ENCODE measurements at places on chromosomes 6 and 20.
A peak's percentile ranks its signal among the peaks of the same experiment; 100 is the strongest.

GRCh38 chr6:111772381-111772780 is 100.9 kb downstream of the FYN start:
- DNase-seq = no peak

- DNase-seq = no peak
Measured at GRCh38 chr6:132405143-132405915, 4.1 kb upstream of the MOXD1 start.

DNA sequence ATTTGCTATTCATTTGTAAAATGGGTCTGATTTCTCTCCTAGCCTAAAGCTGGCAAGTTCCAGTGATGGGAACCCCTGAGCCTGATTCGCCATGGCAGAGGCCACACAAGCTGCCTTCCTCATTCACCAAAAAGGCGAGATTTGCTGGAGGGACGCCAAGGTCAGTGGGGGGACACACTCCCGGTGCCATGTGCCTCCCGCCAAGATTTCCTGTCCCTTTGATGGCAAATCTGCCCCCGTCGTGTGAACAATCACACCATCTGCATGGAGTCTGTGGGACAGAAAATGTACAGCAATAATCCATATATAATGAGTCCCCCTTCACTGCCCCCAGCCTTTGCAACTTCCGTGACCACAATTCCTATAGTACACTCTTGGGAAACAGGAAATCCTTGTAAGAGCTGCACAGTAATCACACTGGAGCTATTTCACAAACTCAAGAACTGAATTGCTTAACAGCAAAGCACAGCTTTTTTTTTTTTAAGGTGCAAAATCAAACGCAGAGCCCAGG is 15.7 kb upstream of the IGF2R start:
- no peak for DNase-seq

GRCh38 chr6:89975366-89975765 is 81.1 kb downstream of the GJA10 start:
- no peak for DNase-seq

GRCh38 chr6:18431581-18431980 is 44.4 kb downstream of the RNF144B start:
- no peak for DNase-seq

DNA sequence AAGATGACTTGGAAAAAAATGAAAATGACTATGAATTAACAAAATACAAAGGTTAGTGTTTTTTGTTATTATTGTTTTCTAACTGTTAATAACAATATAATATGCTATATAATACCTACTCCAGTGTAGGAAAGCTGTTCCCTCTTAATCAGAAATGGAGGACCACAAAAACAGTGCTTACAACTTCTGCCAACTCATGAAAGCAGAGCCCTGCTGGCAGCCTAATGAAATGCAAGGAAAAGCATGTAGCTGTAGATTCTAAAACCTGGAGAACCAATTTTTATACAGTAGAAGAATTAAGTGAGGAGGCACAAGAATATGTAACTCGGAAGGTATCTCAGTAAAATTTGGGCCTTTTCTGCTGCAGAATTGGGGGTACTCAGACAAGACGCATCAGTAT is 29.4 kb downstream of the PHIP start:
- DNase-seq = no peak

- DNase-seq = no peak
Measured at GRCh38 chr20:35625584-35626385, 10.2 kb downstream of the SPAG4 start.

- DNase-seq = no peak
Measured at GRCh38 chr6:44238687-44239350, 8.1 kb upstream of the HSP90AB1 start.

DNA sequence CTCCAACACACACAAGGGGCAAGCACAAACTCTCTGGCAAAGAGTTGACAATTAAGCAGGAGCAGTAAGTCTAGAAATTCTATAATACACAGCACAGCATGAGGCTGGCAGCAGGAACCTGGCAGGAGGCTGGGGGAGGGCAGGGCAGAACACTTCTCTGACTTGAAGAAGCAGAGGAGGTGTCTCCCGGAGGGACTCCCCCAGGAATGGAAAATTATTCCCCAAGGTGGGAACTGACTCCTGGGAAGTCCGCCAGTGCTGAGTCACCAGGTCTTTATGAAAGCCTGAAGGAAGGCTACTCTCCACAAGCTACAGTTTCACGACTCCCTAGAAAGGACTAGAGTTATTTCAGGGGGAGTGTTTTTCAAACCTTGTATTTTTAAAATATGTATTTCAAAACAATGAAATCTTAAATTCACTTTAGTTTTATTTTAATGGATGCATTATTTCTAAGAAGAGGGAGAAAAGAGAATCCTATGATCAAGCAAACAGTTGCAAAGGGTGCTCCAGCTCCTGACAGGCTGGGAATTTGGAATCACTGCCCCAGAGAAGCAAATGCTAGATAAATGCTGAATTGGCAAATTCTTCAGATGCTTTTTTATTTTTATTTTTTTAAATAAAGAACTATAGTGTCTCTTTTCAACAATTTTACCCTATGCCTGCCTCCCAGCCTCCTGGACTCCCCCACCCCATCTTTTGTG is 192.8 kb downstream of the LY86 start:
- DNase-seq = no peak

DNA sequence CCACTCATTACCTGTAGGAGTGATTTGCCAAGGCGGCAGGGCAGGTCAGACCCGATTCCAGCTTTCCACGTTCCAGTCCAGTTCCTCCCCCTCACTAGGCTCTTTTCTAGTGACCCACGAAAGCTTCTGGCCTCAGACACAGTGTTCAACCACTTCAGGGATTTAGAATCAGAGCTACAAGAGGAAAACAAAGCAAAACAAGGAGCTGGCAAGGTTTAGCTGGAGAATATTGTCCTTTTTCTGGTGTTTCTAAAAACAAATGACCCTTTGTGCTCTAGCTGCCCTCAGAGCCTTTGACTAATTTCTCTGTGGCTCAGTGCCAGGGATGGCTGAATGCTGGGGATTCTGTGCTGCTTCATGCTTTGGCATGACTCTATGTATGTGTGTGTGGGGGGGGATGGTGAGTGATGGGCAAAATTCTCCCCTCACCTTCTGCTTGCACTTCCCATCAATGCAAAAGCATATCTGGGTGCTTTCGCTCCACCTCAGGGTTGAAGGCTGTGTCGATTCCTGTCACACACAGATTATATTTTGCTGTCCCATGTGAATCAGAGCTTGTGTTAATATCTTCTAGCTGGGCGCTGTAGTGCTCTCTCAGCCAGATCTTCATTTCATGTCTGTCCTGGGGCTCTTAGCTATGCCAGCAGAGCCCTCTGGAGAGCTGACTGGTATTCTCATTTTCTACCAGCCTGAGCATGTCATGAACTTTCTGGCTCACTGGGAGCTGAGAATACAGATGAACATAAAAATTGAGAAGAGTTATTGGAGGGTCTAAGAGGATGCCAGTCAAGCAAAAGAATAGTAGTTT is 19.3 kb upstream of the NEDD9 start:
- no peak for DNase-seq

DNA sequence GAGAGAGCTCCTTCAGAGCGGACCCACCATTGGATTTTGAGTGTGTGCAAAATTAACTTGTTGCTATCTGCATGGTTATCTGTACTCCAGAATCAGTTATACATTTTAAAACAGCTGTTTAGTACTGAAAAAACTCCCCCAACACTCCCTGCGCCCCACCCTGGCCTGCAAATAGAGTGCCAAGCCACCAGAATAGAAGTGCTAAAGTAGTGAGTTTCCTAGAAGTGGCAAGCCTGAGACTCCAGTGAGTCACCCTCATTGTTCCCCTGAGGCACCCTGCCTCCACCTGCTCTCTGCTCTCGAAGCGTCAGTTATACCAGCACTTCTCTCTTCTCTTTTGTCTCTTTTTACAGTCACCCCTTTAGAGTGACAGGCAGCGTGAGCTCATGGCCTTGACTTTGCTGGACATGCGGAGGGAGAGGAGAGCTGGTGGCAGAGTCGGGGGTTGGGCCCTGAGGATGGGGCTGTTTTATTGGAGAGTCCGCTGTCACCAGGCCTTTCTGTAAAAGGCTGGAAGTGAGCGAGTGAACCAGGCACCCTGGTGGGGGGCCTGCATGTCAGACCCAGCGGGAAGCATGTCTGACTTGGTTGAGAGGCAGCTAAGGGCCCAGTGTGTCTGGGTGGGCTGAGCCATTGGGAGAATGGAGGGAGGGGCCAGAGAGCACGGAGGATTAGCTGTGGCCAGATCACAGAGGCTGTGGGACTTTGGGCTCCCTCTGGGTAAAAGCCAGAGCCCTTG is 10.4 kb downstream of the IGF2R start:
- peak; percentile 81 for DNase-seq

GRCh38 chr6:110682460-110682853 is 132.8 kb downstream of the CDK19 start:
- peak; percentile 85 for DNase-seq

- DNase-seq = no peak
Measured at GRCh38 chr6:87919001-87919400, 128.6 kb upstream of the SPACA1 start.

GRCh38 chr20:6533351-6533750 is 234.1 kb upstream of the BMP2 start:
- DNase-seq = no peak

- DNase-seq = no peak
Measured at GRCh38 chr20:49749625-49750024, 35.9 kb upstream of the B4GALT5 start.

GRCh38 chr20:44572551-44573500 is 9.6 kb upstream of the PKIG start:
- no peak for DNase-seq

- DNase-seq = no peak
Measured at GRCh38 chr20:39574061-39574460, 611.9 kb downstream of the DHX35 start.

DNA sequence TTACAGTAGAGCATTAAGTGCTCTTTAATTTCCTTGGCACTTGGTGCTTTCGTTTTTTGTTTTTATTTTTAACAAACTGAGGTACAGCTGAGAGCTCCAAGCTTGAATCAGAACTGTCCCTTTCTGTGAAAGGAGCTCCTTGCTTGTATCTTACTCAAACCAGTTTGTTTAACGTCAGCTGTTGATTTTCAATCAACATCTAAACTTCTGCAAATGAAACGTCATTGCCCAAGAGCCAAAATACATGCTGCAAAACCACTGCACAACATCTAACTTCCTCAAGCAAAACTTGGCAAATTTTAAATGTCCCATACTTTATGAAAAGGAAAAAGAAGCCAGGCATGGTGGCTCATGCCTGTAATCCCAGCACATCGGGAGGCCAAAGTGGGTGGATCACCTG is 15.2 kb downstream of the VNN2 start:
- DNase-seq = no peak

GRCh38 chr20:50568549-50568942 is 58.4 kb downstream of the PTPN1 start:
- DNase-seq = no peak

DNA sequence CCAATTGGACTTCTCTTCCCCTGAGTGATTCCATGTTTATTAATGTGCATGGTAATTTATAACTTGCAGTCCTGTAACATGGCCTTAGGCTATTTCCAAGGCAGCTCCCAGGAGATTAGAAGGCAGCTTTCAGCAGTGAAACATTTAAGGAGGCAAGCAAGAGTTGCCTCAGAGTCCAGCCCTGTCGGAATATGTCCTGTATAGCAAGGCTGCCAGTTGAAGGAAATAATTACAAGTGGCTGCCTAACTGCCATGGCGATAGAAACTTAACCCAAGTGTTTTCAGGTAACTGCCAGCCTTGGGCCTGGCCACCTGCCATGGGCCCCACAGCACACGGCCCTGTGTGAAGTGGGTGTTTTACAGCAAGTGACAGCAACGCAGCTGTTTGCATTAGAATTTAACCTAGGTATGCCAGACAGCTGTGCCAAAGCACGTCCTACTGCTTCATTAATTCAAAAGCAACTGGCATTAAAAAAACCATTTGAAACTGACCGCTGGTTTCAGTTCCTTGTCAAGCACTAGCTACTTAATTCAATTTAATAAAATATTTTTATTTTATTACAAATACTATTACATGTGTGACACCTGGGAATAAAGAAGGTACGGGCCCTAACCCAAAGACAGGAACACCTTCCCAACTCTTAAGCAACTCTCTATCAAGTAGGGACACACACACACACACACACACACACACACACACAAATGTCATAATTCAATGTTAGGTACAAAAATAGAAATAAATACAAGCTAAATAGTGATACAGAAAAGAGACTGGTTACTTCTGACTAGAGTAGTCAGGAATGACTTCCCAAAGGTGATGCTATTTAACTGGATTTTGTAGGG is 151.8 kb upstream of the HEY2 start:
- DNase-seq = no peak

GRCh38 chr6:132085731-132086130 is 134.6 kb upstream of the CCN2 start:
- no peak for DNase-seq

GRCh38 chr6:169145991-169146501 is 107.6 kb downstream of the THBS2 start:
- DNase-seq = no peak

GRCh38 chr6:141140905-141141304 is 991.8 kb upstream of the GJE1 start:
- no peak for DNase-seq

GRCh38 chr6:115441651-115442050 is 619.0 kb downstream of the FRK start:
- no peak for DNase-seq

DNA sequence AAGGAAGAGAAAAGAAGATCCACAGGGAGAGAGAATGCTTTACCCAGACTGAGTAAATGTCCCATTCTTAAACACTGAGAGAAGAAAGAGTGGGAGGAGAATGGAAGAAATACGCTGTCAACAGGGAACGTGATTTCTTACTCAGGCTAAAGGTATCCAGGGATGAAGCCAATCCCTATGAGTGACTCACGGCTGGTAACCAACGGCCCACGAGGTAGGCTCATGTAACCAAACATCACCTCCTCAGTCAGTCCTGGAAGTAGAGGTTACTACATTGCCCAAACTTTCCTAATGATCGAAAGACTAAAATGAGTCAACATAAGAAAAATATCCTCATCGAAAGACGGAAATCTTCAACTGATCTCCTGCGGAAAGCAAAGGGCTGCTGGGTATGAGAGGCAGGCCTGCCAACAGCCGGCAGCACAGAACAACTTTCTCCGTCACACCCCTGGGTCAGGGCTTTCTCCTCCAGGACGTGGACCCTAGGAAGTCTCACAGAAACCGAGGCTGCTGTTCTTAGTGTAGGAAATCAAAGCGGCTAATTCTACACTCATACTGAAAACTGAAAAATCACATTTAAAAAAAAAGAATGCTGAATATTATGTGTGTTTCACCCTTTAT is 292.6 kb downstream of the GMDS start:
- no peak for DNase-seq
